ENCODE measurements at places on chromosomes 12 and 14.

- peak; percentile 37 for DNase-seq
Measured at GRCh38 chr14:88359500-88359899, 26.0 kb upstream of the SPATA7 start.

GRCh38 chr12:59594943-59595500 is 807 bp upstream of the SLC16A7 start:
- no peak for DNase-seq

DNA sequence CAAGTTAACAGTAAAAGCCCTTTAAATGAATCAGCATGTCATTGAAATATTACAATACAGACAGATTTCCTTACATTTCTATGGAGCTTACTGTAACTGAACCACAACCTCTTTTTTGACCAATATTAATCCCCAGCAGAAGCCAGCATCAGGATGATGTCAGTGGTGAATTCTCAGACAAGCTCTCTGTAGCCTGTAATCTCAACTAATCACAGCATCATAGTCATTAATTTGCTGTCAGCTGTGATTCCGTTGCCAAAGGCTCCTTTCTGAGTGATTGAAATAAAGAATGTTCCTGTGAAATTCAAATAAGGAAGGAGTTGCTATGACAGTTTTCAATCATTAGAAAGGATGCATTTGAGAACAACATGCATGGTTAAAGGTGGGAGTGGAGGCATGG is 323.1 kb downstream of the PDZRN4 start:
- no peak for DNase-seq

DNA sequence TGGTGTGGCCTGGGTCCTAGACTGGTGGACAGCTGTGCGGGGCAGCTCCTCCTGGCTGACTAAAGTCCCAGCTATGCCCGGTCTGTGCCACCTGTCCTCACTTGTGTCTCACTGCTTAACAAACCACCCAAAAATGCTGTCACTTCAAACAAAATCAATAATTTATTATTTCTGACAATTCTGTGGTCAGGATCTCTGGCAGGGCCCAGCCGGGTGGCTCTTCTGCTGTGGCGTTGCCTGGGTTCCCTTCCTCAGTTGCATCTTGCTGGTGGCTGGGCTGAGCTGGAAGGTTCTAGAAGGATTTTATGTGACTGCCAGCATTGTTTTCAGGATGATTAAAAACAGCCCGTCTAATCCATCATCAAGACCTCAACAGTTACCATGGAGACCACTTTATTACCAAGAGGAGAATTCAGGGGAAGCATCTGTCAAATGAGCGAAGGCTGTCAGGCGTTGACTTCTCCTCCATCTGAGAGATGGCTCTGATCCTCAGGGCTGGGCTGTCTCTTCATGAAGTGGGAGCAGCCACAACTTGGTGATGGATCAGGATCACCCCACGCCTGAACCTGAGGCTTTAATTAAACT is 280.6 kb upstream of the SFSWAP start:
- DNase-seq, result no peak

GRCh38 chr14:31025367-31026076 is at the start of gene AP4S1:
AP4S1 (plus strand) TSS chr14:31025649; CDS start chr14:31066197, 40,548 bp downstream.
- DNase-seq, result no peak

DNA sequence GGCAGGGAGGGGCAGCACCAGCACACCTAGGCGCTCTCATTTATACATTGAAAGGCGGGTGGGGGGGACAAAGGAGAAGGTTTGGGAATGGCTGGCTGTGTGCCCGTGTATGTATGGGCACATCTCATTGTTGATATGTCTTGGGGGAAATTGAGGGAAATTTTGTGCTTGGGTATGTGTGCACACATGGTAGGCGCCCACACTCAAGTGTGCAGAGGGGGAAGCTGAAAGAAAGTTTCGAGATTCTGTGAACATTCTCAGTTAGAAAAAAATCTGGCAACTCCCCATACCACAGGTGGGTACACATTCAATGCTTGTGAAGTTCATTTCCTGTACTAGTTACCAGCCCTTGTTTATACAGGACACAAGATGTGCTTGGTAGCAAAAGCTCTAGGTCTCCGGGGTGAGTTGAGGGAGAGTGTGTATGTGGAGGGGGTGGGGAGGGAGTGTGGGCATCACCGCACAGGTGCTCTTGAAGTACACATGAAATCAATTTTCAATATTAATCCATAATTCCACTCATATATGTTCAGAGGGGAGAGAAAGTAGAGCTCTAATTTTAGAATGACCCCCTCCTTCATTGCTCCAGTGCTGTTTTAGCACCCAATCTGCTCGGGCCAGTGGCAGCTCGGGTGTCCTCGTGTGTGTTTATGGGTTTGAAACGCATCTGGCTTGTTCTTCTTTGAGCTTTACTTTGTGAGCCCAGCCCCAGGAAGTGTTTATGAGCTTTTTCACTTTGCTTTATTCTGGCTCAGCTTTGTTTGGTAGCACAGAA is 286.0 kb downstream of the ZFP36L1 start:
- DNase-seq, result no peak

DNA sequence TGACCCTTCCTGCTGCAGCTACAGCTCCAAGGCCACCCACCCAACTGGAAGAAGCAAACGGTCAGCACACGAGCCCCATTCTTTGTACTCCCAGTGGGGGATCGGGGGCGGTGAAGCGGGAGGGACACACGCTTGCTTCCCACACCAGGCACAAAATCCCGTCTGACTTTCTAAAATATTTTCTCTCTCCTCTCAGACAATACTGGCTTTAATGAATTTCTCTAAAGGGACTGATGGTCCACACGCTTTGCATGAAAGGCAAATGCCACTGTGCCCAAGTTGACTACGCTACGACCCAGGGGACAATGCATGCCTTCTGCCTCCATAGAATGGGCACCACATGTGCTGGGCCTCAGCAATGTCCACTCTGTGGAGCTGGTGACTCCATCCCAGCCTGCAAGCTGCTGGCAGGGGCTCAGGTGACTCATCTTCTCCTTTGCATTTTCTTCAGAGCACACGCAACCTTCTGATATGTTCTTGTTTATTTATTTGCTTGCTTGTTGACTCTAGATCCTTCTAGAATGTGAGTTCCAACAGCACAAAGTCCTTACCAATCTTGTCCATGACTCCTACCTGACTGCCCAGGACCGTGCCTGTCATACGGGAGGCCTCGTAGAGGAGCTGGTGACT is 15.6 kb downstream of the SYNE3 start:
- DNase-seq, result peak; percentile 72

DNA sequence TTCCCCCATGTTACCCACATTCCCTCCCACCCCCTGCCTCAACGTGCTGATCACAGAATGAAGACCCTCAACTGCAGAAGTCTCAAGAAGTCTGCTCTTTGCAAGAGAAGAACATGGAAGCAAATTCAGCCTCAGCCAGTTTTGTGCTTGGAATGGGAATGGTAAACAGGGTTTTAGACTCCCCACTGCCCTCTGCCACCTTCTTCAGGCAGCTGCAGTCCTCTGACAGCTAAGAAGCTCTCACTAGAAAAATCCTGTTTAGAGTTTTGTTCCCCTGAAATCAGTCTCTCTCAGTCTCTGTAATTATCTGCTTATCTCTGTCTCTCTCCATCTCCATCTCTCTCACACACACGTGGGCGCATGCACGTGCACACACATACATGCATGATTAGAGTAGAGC is 85.4 kb downstream of the CRACR2A start:
- no peak for DNase-seq

GRCh38 chr12:52372216-52373154 is 5.2 kb upstream of the KRT85 start:
- peak; percentile 81 for DNase-seq

GRCh38 chr12:102811110-102811737 is 105.8 kb downstream of the PAH start:
- DNase-seq, result no peak

GRCh38 chr12:33182485-33182884 is 257.1 kb downstream of the SYT10 start:
- DNase-seq, result no peak

- no peak for DNase-seq
Measured at GRCh38 chr12:116244474-116245090, 32.9 kb downstream of the MED13L start.

DNA sequence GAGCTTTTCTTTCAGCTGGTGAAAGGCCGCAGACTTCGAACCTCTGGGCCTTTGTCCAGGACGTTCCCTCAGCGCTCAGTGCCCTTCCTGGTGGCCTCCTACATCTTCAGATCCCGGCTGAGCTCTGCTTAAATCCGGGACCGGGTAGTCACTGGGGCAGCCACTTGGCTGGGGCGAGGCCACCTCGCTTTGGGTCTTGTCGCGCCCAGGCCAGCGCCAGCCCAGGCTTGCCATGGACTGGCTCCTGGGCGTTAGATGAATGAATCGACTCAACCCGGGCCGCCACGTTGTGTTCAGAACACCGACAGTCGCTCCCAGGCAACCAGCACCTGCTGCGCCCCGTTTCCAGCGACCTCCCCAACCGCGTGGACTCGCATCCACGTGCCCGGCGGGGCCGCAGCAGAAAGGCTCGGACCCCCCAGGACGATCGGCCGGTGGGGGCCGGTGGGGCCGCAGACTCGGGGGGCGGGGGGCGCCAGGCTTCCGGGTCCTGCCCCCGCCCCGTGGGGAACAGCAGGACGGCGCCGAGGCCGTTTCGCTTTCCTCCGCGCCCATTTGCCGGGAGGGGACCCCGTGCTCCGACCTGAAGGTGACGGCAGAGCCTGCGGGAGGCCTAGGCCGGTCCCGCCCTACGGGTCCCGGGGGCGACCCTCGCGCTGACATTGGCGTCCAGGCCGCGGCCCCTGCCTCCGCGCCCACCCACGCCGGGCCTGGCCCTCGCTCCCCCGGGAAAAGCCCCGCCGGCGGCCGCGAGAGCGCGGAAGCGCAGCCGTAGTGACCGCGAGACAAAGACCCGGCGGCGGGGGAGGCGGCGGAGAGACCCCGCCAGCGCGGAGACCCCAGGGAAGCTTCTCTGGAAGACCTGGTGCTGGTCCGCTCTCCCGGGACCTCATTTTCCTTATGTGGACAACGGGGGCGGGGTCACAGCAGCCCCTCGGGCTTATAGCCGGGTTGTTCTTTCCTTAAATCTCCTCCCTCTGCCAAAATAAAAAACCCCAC is 37.3 kb upstream of the RCOR1 start:
- no peak for DNase-seq

DNA sequence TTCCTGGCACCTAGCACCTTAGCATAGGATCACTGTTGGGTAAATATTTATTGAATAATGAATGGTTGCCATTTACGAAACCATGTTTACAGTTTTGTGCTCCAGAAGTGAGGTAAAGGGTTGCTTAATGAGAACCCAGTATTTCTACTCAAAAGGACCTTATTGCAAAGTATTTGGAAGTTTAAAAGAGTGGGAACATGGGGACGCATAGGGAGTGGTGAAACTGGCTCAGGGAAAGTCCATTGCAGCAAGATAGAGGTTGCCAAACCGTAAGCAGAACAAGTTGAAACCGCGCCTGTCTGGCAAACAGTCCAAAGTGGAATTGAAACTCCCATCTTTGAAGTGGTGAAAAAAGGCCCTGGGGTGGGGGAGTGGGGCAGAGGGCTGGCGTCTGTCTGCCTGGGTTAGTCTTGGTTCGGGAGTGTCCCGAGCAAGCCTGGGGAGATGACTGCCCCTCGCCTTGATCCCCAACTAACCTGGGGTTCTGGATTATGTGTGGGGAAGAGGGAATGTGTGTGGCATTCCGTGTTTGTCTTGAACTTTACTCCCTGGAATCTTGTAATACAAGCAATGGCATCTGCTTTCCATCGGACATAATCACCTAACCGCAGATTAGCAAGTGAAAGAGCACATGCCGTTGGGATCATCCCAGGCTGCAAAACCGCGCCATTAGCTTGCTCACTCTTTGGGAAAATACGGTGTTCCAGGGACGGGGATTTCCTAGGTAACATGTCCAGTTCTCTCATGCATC is 7.2 kb downstream of the ALDH2 start:
- peak; percentile 36 for DNase-seq

- no peak for DNase-seq
Measured at GRCh38 chr12:83676781-83677295, 990.1 kb downstream of the TMTC2 start.

DNA sequence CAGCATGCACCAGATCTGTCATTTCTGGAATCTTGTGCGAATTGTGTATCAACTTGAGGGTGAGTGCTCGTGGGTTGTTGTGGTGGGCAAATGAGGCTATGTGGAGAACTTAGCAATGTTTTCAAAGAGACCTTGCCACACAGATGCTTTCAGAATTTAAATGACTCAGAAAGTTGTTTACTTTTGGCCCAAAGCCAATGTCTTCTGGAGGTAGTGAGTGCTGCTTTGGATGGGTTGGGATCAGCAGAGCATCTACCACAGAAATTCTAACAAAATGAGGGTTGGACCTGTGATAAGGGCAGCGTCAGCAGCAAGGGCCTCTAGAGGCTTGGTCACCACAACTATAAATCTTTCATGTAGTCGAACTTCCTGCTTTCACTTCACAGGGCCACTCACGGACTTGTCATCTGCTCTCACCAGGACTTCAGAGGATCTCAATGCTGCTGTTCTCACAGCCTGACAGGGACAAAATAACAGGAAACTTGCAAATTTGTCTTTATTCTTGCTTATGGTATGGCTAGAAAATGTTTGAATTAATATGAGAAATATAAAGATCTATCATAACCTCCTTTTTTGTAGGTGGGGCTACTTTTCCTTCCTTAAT is 111.4 kb downstream of the DACT1 start:
- DNase-seq, result no peak

- no peak for DNase-seq
Measured at GRCh38 chr12:27709212-27709931, 1.3 kb upstream of the MRPS35 start.

- no peak for DNase-seq
Measured at GRCh38 chr12:124626971-124627411, 59.6 kb upstream of the NCOR2 start.

DNA sequence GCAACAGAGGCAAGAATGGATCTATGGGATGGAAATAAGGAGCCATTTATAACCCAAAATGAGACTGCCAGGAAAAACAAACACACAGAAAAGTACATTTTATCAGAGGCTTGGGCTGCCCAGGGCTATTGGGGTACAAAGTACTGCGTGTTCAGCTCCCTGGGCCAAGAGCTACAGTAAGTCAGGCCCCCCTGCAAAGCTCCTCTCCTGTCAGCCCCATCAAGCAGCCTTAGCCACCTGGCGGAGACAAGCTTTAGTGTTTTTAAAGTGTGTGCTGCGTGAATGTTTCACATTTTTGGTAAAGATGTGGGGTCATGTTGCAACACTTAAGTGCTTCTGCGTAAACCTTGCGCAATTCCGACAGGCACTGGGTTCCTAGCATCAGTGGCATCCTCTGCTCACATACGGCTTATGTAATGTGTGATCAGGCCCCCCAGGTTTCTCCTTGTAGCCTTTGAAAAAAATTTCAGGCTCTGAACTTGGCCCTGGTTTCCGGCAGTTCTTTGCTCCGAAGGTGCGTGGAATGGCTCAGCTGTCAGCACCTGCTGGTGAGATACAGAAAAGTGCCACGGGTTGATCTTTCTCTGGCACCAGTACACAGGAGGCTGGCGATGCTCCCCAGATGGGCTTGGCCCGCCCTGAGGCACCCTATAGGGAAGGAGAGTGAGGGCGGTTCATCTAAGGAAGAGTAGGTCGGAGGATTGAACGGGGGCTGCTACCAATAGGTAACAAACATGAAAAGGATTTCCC is 198.7 kb upstream of the EEA1 start:
- DNase-seq, result no peak
